ENCODE measurements at places on chromosomes 11 and 22. TPM values are rescaled to one million over a fixed set of nuclear protein-coding genes. Genes with fewer than 3 reads are reported as not detected.

The MUC6 gene
- not detected for total RNA-seq

The OR51F1 gene
- total RNA-seq, result not detected

The SCN3B gene
- total RNA-seq, result 0.20 TPM

The SAA4 gene
- total RNA-seq, result not detected

The ARVCF gene
- total RNA-seq, result 11.1 TPM

The SLC16A8 gene
- 0.57 TPM for total RNA-seq

The EI24 gene
- 60.8 TPM for total RNA-seq
